ENCODE measurements at places on chromosomes 11 and 22. TPM values are rescaled to one million over a fixed set of nuclear protein-coding genes. Genes with fewer than 3 reads are reported as not detected.
A peak's percentile ranks its signal among the peaks of the same experiment; 100 is the strongest.

Gene GAB4
- 0.10 TPM for total RNA-seq

Gene TPBGL
- 0.20 TPM for total RNA-seq

Gene CSNK2A3
- 2.7 TPM for total RNA-seq

Gene SPI1
- 8.6 TPM for total RNA-seq

- DNase-seq: no peak
Observed at GRCh38 chr11:71532036-71532610, 5.1 kb downstream of the KRTAP5-7 start.

- no peak for DNase-seq
Observed at GRCh38 chr22:38467904-38468442, at the start of gene KDELR3. Gene KDELR3 (plus strand): TSS chr22:38468096. CDS start chr22:38468234, 138 bp downstream.

DNA sequence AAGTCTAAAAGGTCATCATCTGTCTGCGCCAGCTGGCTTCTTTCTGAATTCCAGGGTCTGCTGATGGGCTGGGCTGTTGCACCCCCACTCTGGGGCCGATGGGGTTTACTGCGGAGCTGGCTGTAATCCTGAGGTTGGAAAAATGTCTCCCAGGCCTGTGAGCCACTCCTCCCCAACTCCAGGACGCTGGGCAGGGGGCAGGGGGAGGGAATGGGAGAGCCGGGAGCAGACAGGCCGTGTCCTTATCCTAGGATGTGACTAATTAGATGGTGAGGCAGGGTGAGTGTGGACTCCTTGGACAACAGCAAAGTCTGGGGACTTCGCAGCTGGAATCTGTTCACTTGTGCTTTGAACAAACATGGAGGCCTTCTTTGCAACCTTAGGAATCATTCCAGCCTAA, 48.7 kb downstream of the LRRC32 start:
- DNase-seq: no peak

DNA sequence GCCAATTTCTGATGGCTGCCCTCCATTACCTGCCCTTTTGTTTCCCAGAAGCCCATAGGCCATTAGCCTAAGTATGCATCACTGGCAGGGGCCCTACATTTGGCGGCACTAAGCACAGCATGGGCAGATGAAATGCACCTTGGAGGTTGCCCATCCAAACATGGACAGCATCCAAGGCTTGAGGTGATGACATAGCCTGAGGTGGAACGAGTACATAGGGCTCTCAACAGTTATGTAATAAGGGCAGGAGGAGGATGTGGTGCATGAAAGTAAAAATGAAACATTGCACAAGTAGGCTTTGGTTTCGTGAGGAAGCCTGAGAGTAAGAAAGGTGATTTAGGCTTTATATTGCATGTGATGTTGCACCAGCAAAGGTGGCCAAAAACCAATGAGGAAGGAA, 148.1 kb downstream of the FAM76B start:
- DNase-seq: no peak

DNA sequence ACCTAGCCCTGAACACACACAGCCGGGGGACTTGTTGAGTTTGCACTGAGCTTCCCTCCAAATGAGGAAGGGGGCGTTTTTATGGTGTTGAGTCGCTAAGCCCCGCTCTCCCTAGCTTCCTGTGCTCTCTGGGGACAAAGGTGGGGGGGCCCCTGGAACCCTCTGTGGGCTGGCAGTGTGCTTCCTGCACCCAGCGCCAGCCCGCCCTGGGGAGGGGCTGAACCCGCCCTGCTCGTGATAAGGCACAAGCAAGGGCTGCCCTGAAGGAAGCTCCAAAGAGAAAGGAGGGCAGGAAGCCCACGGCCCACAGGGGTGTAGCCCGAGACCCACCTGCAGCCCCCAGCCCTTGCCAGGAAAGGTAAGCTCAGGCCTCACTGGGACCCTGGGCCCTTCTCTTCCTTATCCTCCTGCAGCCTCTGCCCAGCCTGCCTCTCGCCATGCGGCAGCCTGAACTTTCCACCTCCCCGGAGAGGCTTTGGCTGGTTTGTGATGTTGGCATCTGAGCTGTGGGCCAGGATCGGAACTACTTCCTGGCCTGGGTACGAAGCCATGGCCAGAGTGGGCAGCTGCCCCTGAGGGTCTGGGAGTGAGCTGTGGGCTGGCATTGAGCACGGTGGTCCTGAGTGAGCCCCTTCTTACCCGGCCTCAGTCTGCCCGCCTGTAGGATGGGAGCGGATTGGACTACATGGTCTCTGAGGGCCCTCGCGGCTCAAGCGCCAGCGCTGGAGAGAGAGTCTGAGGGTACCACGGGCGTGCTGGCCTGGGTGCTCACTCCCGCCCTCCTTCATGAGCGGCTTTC, at the start of gene FERMT3:
FERMT3 (plus strand) TSS at position 265 of the 799 bp plus-strand sequence. CDS start 644 bp downstream, outside the sequence.
- DNase-seq: no peak

DNA sequence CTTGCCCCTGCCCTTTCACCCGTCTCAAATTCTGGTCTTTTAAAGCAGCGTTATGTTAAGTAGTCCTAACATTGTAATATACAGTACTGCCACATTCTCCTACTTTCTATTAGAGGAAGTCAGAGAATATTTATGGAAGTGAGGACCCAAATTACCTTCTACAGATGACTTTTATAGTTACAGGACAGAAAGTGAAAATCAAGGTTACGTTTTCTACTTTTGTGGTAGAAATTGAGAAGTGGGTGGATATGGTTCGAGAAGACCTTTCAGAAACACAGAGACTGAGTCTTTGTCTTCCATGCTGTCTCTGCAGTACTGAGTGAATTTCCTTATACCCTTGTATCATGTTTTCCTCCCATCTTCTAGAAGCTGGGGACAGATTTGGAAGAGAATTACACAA, 17.1 kb downstream of the SC5D start:
- no peak for DNase-seq

DNA sequence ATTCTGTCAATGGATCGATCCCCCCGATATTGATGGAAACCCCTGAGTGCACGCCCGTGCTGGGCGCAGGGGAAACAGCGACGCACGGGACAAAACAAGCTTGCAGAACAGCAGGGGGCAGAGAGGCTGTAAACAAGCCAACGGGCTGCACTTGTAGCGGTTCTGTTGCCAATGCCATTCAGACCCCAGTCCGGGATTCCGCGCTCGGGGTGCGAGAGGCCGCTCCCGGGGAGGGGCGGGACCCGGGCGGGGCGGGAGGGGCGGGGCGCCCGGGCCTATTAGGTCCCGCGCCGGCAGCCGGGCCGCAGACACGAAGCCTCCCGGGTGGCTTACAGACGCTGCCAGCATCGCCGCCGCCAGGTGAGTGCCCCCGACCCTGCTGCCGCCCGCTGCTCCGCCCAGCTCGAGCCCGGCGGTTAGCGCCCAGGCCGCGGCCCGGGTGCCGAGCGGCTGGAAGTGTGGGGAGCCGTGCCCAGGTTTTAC, at the start of gene BIK:
BIK (plus strand) TSS at position 307 of the 483 bp plus-strand sequence. CDS start 13,273 bp downstream, outside the sequence.
- no peak for DNase-seq

DNA sequence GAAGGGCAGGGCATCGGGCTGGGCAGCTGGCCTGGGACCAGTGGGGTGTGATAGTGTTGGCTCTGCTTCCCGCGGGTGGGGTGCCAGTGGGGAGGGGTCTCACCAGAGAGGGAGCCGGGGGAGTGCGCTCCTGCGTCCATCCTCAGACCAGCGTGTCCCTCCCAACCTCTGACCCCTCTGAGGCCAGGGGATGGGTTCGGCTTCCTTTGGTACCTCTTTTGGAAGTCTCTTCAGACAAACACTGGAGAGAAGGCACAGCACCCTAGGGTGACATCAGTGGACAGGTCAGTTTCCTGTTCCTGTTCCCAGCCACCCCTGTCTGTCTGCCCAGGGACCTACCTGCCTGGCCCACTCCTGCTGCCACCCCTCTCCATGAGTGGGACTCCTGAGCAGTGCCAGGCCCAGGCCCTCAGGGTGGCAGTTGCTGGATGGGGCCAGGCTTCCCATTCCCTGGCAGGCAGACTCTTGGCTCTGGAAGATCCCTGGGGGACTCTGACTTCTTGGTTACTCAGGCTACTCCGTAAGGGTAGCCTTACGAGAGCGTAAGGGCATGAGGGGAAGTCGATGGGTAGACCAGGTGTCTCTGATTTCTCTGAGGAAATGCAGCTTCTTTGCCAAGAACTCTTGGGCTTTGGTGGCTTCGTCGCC, 2.6 kb downstream of the TAGLN start:
- no peak for DNase-seq

- no peak for DNase-seq
Observed at GRCh38 chr11:119808407-119809185, 79.6 kb upstream of the NECTIN1 start.

- no peak for DNase-seq
Observed at GRCh38 chr11:44868021-44868420, 82.7 kb downstream of the TP53I11 start.

GRCh38 chr22:39820256-39820655, 73.3 kb downstream of the ENTHD1 start:
- DNase-seq: no peak

GRCh38 chr22:19410941-19411689, 20.4 kb downstream of the HIRA start:
- no peak for DNase-seq

DNA sequence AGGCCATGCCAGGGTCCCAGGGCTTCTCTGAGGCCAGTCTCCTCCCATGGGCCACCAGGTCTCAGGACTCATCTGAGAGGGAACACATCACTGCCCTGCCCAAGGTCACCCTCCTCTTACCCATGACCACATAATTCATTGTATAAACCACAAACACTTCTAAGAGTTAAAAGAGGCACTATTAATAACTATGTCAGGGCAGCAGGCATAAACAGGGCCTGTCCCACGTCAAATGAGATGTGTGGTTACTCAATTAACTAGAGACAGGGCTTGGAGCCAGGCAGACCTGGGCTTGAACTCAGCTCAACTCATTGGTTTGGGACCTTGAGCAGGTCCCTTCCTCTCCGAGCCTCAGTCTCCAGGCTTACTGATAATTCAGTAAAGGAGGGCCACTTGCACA, 33.1 kb downstream of the ARAP1 start:
- DNase-seq: no peak

DNA sequence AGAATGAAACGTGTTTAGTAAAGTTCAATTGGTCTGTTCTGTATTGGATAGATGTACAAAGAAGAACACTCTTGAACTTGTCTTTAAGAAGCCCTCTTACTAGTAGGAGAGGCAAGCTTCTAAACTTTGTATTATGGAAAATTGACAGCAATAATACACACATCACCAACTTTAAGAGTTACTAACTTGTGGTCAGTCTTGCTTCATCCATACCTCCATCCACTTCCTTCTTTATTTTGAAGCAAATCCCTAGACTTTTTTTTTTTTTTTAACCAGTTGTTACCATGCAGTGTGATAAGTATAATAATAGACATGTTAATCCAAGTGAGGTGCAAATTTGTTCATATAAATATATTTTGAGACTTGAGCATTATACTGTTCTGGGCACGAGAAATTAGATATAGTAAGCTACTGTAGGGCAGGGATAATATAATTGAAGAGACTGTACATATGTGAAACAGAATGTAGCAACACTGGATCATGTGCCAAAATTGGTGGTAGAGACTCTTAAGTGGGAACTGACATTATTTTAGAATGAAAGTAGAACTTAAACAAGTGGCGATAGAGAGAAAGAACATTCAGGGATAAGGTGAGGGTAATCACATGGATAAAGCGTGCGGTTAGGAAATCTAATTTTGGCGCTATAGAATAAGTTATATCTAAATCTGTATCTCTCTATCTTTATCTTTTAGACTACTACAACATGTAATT, 6.5 kb downstream of the FAR1 start:
- DNase-seq: no peak

DNA sequence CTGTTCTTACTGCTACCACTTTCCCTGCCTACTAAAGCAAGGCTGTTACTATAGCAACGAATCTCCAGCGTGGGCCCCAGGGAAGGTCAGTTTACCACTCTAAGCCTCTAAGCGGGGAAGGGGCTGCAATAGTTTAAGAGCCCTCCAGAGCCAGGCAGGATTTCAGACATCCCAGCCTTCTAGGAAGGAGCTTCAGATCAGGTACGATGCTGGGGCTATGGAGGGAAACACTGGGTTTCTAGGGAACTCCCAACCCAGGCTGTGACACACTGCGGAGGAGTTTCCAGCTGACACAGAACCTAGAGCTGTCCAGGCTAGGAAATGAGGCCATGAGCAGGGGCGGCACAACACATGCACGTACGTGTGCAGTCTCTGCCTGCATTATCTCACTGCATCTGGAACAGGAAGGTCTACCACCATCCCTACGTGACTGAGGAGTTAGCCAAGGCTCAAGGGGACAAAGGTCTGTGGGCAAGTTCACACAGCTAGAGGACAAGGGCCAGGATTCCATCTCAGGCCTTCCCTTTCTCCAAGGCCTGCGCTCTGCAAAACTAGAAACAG, 20.4 kb downstream of the HPS4 start:
- DNase-seq: peak; percentile 96

- DNase-seq: peak; percentile 93
Observed at GRCh38 chr11:35605706-35606105, 12.6 kb upstream of the FJX1 start.

DNA sequence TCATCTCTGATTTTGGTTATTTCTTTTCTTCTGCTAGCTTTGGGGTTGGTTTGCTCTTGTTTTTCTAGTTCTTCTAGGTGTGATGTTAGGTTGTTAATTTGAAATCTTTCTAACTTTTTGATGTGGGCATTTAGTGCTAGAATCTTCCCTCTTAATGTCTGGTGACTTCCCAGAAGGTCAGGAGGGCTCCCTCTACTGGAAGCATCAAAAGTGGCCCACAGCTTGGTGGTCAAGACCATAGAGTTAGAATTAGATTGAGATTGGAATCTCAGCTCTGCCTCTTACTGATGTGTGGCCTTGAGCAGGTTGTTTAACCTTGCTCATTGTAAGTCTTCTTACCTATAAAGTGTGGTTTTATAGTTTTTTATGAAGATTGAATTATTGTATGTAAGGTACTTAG, 99.3 kb downstream of the FDX1 start:
- DNase-seq: no peak

- DNase-seq: no peak
Observed at GRCh38 chr11:27720277-27720830, 20.1 kb upstream of the BDNF start.

DNA sequence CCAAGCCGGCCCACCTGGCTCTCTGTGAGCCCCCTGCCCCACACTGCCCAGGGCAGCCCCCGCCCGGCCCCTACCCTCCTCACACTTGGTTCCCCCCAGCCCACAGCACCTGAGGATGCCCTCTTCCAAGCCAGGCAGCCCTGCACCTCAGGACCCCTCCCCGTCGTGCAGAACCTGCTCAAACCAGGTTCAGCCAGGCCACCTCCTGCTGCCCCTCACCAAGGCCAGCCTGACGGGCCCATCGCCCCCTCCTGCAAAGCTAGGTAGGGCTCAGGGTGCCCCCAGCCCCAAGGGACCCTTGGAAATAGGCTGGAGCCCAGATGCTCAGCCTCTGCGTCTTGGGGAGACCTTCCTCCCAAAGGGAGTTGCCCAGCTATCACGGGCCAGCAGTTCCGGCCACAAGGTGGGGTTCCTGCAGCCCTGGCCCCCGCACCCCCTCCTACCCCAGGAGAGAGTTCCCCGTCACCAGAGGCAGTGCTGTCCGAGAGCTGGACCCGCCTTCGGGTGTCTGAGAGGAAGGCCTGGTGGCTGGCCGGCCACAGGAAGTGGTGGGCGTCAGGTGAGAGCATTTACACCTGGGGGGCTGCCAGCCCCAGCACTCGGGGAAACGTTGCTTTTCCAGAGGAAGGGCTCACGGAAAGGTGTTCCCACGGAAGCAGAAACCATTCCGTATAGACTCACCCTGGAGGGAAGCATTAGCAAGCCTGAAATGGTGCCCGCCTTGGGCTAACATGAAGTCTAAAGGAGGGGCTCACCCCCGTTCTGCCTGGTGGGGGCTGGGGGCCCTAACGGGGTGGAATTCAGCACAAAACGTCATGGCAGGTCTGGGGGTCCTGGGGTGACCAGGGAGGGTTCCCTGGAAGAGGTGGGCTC, 3.2 kb upstream of the SYT8 start:
- no peak for DNase-seq

GRCh38 chr11:11604370-11604990, 17.3 kb downstream of the GALNT18 start:
- DNase-seq: no peak
